Adipocyte (in vitro differentiated cells): ENCODE measurements at places on chromosomes 2 and 18.

GRCh38 chr2:131034122-131035051 is 58.9 kb downstream of the FAM168B start:
- peak; percentile 77 for DNase-seq

DNA sequence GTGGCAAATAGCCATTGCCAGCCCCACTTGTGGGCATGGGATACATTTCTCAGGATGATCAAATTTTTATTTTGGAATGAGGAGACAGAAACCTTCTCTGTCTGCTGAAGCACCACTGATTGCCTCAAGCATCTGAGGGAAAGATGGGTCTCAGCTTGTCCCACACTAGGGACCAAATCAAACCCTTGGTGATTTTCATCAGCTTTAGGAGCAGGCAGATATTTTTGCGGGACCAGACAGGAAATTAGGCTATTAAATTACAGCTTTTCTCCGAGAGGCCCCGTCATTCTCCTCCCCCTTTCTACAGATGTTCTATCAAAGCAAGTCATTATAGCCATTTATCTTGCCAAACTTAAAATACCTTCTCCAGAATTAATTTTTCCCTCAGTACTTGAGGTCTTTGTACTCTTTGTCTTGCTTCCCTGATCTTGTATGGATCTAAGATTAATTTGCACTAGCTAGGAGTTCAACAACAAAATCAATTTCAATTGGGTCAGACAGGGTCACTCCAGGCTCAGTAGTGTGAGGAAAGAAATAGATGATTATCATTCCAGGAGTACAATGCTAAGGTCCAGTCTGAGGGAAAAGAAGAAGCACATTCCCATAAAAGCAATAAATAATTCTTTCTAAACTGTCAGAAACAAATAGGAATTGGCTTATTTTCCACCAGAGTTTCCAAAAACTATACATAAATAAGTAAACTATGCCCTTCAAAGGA is 818.1 kb upstream of the SOX11 start:
- DNase-seq: no peak

DNA sequence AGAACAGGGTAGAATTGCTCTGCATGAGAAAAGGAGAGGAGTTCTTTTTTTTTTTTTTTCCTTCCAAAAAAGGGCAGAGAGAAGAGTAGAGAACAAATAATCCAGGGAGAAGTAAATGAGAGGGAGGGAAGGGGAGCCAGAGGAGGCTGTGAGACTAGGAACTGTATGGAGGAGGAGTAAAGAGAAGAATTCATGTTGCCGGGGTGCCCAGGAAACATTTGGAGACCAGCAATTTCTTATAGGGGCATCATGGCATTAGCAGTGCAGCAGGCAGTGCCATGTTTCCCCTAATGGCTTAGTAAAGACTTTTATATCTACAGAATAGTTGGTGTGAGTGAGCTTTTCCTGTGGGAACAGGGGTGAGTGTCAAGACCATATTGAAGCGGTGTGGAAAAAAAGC is 86.4 kb upstream of the SESTD1 start:
- no peak for DNase-seq

- no peak for DNase-seq
Measured at GRCh38 chr2:113274432-113274831, 4.3 kb downstream of the PAX8 start.

GRCh38 chr18:45482286-45482685 is 133.0 kb upstream of the SLC14A2 start:
- DNase-seq: peak; percentile 20

- DNase-seq: peak; percentile 60
Measured at GRCh38 chr18:68219872-68220271, 495.0 kb downstream of the TMX3 start.

DNA sequence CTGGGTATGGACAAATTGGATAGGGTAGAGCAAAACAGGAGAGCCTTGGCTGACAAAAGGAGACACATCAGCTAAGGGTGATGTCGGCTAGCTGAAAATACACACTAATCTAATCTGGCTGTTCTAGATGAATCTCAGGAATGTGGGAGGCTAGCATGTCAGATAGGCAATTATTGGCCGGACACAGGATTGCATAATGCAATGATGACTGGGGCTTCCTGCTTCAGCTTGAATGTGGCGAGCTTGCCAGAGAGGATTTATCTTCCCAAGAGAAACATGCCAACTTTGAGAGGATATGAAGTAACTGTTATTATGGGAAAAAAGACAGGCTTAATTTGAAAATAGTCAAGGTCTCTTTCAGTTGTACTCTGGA is 102.4 kb downstream of the TRIB2 start:
- DNase-seq: peak; percentile 96

- DNase-seq: peak; percentile 30
Measured at GRCh38 chr18:54946149-54946581, 13.1 kb downstream of the CCDC68 start.
